ENCODE measurements at places on chromosomes 12 and 14. TPM values are rescaled to one million over a fixed set of nuclear protein-coding genes. Genes with fewer than 3 reads are reported as not detected.
A peak's percentile ranks its signal among the peaks of the same experiment; 100 is the strongest.

DNA sequence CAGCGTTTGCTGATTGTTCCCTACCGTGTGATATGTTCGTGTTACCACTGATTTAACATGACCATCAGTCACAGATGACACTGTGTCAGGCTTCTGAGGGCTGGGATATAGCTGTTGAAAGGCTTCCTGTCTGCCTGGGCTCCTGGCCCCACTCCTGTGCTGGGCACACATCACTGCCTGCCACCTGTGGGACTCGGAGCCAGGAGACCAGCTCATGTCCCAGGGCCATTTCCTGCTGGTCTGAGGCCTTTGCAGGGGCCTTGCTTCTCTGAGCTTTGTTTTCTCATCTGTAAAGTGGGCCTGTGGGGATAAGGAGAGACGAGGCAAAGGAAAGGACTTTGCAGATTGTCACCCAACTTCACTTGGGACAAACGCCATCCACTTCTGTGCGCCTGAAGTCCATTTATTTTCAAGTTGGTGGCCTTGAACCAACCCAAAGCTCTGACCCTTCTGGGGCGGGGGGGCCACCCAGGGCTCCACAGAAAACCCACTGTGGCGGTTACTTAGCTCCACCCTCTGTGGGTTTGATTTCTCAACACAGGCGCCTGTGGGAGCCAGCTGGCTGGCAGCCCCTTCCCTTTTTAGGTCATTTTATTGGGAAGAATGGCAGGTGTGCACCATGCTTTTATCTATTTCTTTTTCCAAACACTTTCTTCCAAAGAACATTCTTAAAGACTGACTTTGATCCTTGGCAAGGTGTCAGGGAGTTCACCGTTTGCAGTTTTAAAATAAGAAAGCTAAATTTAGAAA lies 54.1 kb downstream of the BEGAIN start:
- H3K4me3 ChIP-seq: no peak overlapping the region
- H3K36me3 ChIP-seq: no peaks in the 10 kb centered on the region
- no peak overlapping the region for H3K27ac ChIP-seq
- DNase-seq: peak; percentile 5
- H3K27me3 ChIP-seq: no peaks in the 10 kb centered on the region

DNA sequence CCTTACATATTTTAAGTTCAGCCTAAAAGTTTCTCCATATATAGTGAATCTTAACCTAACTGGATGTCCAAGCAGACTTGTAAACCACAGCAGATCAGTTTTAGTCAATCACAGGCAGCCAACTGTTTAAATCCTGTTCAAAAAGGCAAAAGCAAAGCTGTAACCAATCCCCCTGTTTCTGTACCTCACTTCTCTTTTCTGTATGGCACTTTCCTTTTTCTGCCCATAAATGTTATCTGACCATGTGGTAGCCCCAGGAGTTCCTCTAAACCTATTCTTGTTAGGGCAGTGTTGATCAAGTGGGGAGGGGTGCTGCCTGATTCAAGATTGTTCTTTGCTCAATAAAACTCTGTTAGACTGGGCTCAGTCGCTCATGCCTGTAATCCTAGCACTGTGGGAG lies 8.5 kb upstream of the DACT1 start:
- peaks cover 4% of the 10 kb centered on the region for H3K4me1 ChIP-seq
- H3K27me3 ChIP-seq: peaks cover 5% of the 10 kb centered on the region
- no peak overlapping the region for H3K27ac ChIP-seq
- no peak overlapping the region for H3K4me3 ChIP-seq

Gene OR4K14
- total RNA-seq: not detected

DNA sequence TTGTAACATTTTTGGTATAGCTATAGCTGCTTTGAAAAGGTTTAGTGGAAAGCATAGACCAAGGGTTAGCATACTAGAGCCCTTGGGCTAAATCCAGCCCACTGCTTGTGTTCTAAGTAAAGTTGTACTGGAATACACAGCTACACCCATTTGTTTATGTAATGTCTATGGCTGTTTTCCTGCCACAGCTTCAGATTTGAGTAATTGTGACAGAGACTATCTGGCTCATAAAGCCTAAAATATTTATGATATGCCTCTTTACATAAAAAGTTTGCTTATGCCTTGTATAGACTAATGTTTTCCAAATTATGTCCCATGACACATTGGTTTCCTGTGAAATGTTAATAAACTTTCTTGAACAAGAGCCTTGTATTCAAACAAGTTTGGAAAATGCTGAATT lies 234.8 kb upstream of the ATP2B1 start:
- no peak overlapping the region for H3K4me3 ChIP-seq
- no peaks in the 10 kb centered on the region for H3K27me3 ChIP-seq
- no peak for DNase-seq
- no peak overlapping the region for H3K27ac ChIP-seq
- no peaks in the 10 kb centered on the region for H3K36me3 ChIP-seq
- peaks cover 1% of the 10 kb centered on the region for H3K4me1 ChIP-seq
